ENCODE measurements at places on chromosomes 3 and 15.
A peak's percentile ranks its signal among the peaks of the same experiment; 100 is the strongest.

DNA sequence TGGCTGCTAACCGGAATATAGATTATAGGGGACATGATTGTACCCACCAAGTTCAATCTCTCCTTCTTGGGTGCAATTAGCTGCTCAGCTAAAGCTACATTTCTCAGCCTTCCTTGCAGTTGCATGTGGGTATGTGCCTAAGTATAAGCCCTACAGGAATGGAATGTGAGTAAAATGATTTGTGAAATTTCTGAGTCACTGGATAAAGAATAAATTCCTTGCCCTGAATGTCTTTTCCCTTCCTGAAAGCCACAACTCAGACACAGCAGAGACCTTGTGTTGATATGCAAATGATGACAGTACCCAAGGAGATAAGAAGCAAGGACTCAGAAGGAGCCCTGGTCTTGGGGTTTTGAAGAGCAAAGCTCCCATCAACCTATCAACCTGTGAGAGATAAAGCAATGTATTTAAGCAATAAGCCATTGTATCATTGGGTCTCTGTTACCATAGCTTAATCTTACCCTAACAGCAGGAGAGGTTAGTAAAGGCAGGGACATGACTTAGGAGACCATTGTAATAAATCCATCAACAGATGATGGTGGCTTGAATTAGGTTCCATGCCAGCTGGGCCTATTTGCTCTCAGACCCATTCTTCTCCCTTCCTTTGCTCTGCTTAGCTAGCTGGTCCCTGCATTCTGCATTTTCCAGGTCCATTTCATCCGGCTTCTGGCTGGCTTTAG lies 25.6 kb upstream of the ZNF280D start:
- DNase-seq: no peak

DNA sequence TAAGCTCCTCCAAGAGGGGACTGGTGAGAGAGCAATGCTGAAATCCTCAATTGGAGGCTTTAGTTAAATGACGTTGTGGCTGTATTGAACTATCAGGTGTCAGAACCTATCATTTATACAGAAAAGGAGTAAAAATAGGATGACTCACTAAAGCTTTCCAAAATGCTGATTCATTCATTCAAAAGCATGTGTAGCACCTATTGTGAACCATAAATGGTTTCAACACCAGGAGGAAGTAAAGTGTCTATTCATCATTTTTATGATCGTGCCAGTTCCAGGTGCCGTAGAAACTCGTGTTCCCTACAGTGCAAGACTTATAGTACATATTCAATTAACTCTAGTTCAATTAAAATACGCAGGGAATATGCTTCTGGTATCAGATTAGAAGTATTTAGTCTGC lies 66.5 kb upstream of the ARRDC4 start:
- no peak for DNase-seq

GRCh38 chr3:185411133-185411532 lies 48.2 kb downstream of the MAP3K13 start:
- no peak for DNase-seq

DNA sequence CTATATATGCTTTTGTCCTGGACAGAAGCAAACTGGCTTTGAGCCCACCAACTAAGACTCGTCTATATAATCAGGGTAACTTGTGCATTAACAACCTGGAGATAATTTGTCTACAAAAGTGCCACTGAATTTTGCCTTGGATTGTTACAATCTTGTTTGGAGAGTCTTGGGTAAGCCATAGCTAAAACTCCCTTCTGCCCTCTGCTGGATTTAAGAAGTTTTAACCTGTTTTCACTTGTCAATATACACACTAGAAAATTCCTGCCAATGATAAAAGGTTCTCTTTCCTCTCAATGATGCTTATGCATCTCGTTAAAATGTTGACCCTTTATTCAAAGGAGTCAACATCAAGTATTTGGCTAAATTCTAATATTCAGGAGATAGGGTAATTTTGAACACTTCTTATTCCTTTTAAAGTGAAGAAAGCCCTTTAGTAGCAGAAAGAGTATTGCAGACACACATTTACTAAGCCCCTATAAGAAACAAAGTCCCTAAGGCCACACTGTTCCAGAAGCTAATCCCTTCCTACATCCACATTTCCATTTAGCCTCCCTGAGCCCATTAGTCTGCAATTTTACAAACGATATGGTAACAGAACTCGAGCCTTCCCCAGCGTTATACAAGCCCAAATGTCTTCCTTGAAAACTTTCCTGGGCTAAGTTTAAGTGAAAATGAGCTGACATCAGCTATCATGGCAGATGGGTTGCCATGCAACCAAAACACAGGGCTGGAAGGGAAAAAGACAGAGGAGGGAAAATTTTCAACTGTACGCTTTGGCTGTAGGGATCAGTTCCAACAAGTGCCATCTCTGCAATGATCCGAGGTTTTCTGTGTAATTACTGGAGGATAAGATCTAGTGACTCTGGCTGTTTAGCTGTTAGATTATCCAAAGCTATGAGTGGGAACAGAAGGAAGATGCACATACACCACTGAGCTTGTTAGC lies 75.9 kb upstream of the FGF12 start:
- no peak for DNase-seq

DNA sequence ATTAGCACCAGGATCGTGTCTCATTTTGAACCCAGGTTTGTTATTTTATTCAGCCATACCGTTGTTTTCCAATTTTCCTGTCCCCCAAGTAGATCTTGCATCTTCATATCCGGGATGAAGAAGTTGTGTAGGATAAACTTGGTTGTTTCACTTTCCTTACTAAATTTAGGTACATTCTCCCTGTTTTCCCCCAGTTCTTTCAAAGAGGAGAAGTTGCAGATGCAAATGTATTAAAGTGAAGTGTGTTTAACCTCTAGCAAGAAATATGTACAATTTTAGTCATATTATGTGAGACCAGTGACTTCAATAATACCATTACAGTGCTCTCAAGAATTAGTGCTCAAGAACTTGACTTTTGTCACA lies 1.3 kb downstream of the ATXN7 start:
- no peak for DNase-seq

DNA sequence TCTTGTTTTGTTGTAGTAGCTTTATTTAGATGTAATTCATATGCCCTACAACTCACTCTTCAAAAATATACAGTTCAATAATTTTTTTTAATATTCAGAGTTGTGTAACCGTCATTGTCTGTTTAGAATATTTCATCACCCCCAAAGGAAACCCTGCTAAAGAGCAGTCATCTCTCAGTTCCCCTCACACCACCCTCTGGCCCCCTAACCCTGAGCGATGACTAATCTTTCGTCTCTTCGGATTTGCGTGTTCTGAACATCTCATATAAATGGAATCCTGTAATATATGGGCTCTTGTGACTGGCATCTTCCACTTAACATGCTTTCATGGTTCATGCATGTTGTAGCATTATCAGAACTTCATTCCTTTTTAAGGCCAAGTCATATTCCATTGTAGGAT lies 183.8 kb downstream of the ATG7 start:
- DNase-seq: no peak

DNA sequence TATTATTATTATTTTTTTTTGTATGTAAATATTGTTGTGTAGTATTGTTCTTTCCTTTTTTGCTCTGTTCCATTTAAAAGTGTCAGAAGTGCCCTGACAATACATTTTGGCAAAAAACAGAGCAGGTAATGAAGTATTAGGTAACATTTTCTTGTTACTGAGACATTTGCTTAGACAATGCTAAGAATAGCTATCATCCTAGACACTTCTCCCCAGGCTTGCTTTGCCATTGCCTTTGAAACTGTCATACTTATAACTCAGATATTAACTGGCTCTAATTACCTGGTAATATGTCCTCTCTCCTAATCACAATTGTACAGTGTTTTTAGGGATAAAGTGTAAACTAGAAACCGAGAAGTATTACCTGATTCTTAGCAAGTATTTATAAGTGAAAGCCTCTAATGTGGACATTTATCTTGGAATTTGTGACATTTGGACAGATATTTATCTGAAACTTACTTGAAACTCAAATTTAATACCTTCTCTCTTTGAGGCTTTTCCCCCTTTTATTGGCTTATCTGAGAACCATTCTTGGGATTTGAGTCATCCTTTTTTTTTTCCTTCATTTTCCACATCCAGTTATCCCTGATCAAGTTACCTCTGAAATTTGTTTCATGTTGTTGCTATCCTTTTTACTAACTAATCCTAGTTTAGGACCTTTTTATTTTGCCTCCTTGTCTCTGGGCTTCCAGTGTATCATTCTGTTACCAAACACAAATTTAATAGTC lies 13.1 kb downstream of the ARIH1 start:
- no peak for DNase-seq

- DNase-seq: no peak
These were observed 150.9 kb downstream of the FMN1 start for GRCh38 chr15:33043636-33044035.

DNA sequence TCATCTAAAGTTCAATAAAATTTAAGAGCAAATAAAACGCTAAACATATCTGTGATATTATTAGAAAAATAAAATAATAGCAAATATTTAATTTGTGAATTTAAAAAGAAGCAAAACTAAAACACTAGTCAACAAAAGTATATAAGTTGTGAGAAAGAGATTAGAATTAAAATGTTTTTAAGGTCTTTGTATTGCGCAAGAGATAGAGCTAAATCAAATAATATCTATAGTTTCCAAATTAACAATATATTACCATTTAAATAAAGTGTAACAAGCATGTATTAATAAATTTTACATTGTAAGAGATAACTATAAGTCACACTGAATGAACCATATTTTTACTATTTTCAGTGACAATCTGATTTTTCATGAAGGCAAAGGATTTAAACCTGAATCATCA lies 74.2 kb downstream of the PLSCR2 start:
- no peak for DNase-seq

- DNase-seq: no peak
These were observed 16.3 kb downstream of the MME start for GRCh38 chr3:155096303-155097008.

- DNase-seq: no peak
These were observed 45.1 kb downstream of the COLQ start for GRCh38 chr3:15476378-15476777.

- DNase-seq: no peak
These were observed 28.7 kb upstream of the TMEM42 start for GRCh38 chr3:44832965-44833364.

- no peak for DNase-seq
These were observed 93.2 kb upstream of the ARHGEF3 start for GRCh38 chr3:56894881-56895431.

GRCh38 chr3:73709712-73710111 lies 85.0 kb upstream of the PDZRN3 start:
- no peak for DNase-seq

- DNase-seq: no peak
These were observed 170.1 kb upstream of the PFN2 start for GRCh38 chr3:150140614-150141321.

GRCh38 chr3:64443546-64444381 lies 218.5 kb upstream of the PRICKLE2 start:
- peak; percentile 25 for DNase-seq

GRCh38 chr15:69665641-69666111 lies 213.1 kb downstream of the RPLP1 start:
- peak; percentile 32 for DNase-seq

DNA sequence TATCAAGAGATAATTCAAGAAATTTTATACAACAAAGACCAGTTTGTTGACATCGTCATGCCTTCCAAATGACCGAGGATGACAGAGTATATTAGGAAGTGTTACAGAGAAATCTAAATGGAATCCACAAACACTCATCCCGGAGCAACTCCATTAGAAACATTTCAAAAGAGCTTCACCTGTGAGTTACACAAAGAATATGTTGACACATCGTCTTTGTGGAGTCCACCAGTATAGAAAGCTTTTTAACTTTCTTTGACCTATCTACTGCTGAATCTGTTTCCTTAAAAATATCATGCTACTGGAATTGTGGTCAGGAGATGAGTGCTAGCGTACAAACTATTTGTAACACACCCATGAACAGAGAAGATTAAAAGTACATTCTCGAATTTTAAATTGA lies 130.4 kb downstream of the SUCLG2 start:
- no peak for DNase-seq

GRCh38 chr3:61331929-61332552 lies 80.8 kb upstream of the FHIT start:
- no peak for DNase-seq

DNA sequence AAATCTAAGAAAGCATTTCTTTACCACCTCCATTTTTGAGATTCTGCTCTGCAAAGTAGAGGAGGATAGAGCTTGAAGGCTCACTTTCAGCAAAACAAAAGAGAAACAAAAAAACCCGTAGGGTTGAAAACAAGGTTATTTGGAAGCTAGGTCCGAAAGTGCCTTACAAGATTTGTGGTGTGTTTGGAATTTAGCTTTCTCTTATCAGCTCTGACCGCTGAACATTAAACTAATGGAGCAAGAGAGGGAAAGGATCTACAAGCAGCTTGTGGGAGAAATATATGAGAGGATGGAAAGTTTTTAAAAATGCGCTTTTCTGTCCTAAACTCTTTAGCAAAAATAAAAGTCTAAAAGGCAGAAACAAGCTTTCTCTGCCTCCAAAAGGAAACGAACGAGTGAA lies 545.5 kb downstream of the NTRK3 start:
- no peak for DNase-seq

- DNase-seq: no peak
These were observed 56.1 kb downstream of the SLC12A8 start for GRCh38 chr3:125156456-125156855.

DNA sequence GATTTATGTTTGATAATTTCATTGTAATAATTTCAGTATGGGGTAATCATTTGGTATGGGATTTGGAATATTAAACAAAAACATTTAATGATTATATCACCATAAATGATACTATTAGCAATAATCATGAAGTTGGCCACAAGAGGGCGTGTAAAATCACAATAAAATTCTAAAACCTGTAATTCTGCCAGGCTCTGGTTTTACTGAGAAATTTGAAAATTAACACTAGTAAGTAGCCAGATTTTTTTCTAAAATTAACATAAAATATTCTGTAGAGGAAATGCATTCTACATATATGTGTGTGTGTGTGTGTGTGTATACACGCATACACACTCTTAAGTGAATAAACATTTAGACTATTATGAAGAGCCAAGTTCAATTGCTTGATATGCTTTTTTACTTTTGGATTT lies 40.5 kb downstream of the FEZF2 start:
- peak; percentile 5 for DNase-seq

DNA sequence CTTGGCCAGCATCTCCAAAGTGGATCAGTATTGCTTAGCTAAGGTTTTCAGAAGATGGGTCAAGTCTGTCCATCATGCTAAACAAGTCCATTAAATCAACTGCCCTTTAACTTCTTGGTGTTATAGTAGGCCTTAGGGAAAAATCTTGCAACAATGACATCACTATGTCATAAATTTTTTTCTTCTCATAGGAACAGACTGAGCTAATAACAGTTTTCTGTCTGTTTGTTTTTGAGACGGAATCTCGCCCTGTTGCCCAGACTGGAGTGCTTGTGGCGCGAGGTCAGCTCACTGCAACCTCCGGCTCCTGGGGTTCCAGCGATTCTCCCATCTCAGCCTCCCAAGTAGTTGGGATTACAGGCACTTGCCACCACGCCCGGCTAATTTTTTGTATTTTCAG lies 94.2 kb downstream of the EFL1 start:
- DNase-seq: no peak

- DNase-seq: no peak
These were observed 58.5 kb downstream of the NEK10 start for GRCh38 chr3:27310688-27311087.

GRCh38 chr3:170622369-170623159 lies 36.7 kb upstream of the SLC7A14 start:
- DNase-seq: peak; percentile 46
